ELF-1 (cell line): ENCODE measurements at places on chromosomes 5 and 9.

DNA sequence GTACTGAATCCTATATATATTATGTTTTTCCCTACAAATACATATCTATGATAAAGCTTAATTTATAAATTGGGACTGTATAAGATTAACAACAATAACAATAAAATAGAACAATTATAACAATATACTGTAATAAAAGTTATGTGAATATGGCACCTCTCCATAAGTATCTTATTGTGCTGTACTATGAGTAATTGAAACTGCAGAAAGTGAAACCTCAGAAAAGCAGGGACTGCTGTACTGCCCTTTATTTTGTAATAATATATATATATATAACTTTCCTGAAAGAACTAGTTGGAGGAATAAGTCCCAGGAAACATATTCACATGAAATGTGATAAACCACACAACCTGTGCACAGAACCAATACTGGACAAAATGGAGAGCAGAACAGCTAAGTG is 77.3 kb downstream of the PAM start:
- no peak for DNase-seq

GRCh38 chr9:136117916-136118319 is 757 bp downstream of the TMEM250 start:
- no peak for DNase-seq

DNA sequence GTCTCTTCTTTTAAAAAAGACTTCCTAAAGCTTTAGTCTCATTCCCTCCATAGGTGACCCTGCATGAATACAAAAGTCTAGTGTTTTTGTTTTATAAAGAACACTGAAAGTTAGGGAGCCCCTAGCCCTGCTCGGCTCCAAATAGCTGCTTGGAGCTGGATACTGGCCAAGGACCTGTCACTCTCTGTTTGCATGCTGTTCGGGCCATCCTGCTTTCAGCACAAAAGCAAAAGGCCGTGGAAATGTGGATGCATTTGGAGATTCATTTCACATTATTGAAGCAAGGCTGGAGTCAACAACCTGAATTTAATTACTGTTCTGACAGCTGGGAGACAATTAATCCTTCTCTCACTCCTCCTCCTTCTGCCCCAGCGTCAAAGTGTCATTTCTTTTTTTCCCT is 151.7 kb upstream of the NMUR2 start:
- no peak for DNase-seq

DNA sequence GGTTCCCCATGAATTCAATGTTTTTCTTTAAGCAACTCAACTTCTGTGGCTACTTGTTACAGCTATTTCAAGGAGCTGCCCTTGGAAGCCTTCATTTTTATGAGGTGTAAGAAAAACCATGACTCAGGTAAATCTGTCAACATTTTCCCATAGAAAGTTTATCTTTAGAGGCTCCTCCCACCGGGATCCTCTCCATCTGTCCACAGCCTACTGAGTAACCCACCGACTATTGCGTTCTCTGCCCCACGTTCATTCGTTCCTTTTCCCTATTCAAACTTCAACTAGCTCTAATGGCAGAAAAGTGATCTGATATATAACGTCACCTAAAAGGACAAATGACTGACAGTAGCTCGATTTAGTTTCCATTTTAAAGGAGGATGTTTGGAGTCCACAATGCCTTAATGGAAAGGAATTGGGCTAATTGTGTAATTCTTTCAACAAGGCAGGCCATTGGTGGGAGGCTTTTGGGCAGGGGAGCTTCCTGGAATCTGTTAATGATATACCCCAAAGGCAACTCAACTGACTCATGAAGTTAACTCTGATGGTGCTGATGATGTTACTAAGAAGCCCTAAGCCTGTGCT is 29.3 kb upstream of the NR3C1 start:
- DNase-seq, result no peak

DNA sequence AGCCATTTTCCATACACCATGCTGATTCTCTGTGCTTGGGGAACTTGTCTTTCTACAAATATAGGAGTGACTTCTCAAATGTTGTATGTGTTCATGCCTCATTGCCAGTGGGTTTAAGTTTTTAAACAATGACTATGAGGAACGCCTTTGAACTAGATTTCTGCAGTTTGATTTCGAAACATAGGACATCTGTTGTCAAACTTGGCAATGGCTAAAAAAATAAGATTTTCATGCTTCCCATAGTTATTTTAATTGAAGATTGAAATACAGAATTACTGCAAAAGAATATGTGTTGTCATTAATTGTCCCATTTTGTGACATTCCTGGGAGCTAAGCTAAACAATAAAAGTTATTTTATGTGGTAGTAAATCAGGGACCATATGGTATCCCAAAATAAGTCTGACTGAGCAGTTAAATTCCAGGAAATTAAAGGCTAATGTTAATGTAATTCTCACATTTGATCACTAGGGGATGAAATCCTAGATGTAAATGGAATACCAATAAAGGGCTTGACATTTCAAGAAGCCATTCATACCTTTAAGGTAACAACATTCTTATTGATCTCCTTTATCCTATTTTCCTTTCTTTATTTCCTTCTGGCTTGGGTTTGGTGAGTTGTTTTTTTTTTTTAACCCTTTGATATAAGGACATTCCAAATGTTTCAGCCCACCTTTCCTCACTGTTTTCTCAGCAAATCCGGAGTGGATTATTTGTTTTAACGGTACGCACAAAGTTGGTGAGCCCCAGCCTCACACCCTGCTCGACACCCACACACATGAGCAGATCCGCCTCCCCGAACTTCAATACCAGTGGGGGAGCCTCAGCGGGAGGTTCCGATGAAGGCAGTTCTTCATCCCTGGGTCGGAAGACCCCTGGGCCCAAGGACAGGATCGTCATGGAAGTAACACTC is 116.7 kb downstream of the GOLPH3 start:
- no peak for DNase-seq

- no peak for DNase-seq
These were observed 42.7 kb downstream of the CYLC2 start for GRCh38 chr9:103037508-103038477.

GRCh38 chr9:70092190-70092589 is 48.5 kb downstream of the MAMDC2 start:
- no peak for DNase-seq

GRCh38 chr9:93962561-93963440 is 7.6 kb upstream of the BARX1 start:
- peak; percentile 77 for DNase-seq

DNA sequence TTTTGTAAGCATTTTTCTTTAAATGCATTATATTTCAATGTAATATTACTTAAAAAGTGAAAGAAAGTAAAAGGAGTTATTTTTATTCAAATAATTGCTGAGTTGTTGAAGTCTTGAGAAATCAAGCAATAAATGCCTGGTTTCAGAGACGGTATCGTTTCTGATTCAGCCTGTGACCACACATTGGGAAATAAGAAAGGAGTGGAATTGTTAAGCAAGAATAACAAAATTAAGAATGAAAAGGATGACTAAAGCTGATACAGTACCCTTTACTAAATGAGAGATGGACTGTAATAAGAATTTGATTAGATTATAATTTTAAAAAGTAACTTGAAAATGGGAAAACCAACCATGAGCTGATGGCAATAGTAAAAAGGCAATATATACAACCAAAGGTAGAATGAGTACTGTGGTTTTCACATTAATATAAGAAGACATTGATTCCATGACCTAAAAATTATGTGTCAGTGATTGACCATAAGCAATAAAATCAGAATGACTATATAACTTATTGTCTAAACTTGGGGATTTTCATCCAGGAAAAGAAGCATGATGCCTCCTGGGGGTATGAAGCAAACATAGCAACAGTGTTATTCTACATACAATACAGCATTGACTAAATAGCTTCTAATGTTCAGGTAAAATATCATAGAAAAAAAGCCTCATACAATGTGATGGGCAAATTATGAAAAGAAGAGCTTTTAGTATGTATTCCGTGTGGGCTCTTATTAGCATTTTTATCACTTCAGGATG is 101.9 kb upstream of the PRDM9 start:
- no peak for DNase-seq

DNA sequence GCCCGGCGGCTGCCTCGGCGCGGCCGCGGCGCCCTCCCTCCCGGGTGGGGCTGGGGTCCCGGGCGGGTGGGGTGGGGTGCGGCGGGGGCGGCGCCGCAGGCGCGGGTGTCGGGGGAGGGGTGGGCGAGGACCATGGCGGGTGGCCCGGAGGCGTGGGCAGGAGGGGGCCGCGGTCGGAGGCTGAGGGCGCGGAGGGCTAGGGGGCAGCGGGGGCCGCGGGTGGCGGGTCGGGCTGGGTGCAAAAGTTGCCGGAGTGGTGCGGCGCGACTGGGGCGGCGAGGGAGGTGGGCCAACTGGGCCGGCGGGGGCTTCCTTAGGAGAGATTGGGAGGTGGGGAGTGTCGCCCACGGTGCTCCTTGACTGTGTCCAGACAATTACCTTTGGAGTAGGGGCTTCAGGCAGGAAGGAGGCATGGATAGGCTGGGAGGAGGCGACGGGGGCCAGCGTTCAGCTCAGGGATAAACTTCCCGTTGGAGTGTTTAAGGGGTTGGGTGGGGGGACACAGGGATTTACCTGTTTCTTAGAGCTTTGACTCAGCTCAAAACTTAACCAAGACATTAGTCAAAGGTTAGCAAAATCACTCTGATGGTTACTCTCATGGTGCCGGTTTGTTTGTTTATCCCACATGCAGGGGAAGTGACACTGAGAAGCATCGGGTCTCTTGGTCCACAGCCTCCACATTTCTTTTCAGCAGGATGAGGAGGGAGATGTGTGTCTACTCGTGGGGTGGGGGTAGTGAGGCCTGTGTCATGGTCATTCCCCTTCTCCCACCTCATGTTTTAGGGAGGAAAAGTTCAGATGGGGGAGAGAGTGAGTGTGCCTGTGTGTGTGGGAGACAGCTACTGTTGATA is 859 bp downstream of the CSNK1G3 start:
- DNase-seq, result peak; percentile 46

DNA sequence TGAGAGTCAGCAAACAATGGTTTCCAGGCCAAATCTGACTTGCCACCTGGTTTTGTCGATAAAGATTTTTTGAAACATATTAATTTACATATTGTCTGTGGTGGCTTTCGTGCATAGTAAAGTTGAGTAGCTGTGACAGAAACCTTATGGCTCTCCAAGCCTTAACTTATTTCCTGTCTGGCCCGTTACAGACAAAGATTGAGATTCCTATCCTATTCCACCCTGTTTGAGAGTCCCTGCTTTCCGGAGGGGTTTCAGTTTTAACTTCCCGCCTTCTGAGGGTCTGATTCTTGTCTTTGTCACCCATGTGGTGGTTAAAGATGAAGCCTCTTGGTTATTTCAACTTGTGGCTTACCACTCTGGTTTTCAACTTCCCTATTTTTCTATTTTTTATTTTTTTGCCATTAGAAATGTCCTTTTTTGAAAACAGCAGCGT is 11.4 kb downstream of the OTULIN start:
- no peak for DNase-seq

- DNase-seq, result no peak
These were observed 205.2 kb upstream of the EDIL3 start for GRCh38 chr5:84589926-84590325.

DNA sequence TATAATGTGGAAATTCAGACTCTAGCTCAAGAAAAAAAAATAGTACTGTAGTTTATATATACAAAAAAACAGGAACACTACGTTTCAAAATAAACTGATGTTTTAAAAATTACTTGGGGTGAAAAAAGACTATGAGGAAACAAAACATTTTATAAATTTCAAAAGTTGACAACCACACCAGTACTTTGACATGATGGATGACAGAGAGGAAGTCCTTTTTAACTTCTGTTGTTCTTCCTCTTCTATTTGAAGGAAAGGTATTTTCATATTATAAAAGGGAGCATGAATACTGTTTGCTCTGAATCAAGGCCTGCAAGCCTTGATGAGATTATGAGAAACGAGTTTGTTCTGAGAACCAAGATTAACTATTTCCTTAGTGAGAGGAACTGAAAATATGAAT is 456.9 kb downstream of the TAF11L14 start:
- DNase-seq, result no peak
